ENCODE measurements at places on chromosomes 1 and 21.

- no peak for DNase-seq
Observed at GRCh38 chr1:185565302-185565701, 168.9 kb upstream of the HMCN1 start.

GRCh38 chr1:165853528-165854075 lies 26.2 kb downstream of the UCK2 start:
- no peak for DNase-seq

DNA sequence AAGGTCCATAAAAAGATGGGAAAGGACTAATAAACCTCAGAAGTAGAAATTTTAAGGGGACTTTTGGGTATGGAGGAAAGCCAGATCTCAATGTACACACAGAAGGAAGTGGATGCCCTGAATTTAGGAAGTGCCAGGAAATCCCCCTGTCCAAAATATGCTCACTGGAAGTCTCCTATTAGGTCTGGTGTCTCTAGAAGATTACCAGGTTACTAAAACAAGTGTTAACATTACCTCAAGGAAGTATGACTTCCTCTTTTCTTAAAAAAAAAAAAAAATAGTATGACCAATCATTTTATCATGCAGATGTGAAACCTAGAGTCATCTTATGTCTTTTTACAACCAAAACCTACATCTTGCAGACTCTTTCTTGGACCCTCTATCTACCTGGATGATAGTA lies 30.7 kb downstream of the CD58 start:
- no peak for DNase-seq

DNA sequence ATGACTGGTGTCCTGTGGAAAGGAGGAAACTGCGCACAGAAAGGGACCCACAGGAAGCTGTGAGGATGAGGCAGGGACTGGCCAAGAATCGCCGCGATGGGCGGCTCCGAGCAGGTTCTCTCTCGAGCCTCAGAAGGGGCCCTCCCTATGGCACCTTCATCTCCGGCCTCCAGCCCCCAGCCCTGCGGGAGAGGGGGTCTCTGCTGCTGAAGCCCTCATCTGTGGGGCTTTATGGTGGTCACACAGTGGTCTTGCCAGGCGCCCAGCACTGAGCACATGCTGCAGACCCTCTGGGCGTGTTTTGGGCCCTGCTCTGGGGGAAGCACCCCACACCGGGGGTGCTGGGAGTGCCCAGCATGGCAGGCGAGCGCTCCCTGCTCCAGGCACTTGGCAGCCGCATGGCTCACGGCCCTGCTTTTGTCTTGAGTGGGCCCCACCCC lies 86.6 kb upstream of the ACTRT2 start:
- DNase-seq: no peak

GRCh38 chr1:67429528-67430357 lies 459 bp downstream of the SERBP1 start:
- DNase-seq: peak; percentile 17

GRCh38 chr1:51324251-51325010 lies 5.9 kb downstream of the TTC39A start:
- no peak for DNase-seq

- no peak for DNase-seq
Observed at GRCh38 chr1:160975026-160975425, 20.4 kb upstream of the ITLN2 start.

DNA sequence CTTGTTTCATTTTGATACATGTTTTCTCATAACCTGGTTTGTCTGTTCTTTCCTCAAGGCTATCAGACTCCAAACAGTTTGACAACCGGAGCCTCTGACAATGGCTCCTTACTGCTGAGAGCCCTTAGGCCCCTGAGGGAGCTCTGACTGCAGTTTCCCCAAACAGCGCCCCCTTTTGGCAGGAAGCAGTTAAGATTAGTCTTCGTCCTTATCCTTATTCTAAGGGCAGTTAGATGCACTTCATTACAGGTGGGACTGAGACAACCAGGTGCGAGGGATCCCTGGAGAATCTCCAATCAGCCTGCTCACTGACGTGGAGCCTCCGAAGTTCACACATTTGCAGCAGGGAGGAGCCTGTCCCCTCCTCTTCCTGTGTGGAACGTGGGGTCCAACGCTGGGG lies 393.1 kb downstream of the BRINP3 start:
- no peak for DNase-seq

DNA sequence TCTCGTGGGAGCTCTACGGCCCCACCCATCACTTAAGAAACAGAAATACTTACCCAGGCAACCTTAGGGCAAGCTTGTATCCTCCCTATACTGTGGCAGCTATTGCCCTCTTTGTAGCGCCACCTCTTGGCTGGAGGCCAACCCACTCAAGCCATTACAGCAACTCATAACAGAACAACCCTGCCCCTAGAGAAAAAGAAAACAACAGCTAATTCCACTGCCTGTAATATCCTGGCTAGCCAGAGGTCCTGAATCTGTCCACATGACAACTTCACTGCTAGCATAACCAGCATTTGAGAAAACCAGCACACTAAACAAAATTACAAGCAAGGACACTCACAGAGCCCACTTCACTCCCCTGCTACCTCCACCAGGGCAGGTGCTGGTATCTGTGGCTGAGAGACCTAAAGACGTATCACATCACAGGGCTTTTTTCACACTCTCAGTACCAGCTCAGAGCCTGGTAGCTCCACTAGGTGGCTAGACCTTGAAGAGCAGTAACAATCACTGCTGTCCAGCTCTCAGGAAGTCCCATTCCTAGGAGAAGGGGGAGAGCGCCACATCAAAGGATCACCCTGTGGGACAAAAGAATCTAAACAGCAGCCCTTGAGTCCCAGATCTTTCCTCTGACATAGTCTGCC lies 14.5 kb upstream of the MX1 start:
- DNase-seq: no peak

DNA sequence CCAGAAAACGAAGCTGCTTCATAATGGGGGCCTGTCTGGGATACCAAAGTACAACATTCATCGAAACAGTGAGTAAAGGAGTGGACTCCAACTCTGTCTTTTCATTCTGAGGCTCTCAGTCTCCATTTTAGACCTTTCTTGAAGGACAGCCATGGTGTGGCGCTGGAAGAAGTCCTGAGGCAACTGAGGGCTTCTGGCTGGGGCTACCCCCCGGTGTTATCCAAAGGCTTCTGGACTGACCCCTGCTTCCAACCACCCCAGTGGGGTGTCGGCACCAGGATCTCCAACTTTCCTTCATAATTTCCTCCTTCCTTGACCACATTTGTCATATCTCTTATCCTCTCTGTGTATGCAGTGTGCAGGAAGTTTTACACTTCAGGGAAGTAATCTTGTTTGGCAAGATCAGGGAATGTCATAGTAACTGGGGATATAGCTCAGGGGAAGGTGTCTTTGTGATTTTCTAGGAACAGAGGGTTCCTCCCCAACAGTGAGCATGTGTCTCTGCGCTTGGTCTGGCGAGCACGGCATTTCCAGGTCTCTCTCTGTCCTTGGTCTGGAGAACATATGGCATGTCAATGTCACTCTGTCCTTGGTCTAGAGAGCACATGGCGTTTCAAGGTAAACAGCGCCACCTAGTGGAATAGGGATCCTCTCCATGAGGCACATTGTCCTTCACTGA lies 19.4 kb upstream of the BSDC1 start:
- DNase-seq: peak; percentile 57

DNA sequence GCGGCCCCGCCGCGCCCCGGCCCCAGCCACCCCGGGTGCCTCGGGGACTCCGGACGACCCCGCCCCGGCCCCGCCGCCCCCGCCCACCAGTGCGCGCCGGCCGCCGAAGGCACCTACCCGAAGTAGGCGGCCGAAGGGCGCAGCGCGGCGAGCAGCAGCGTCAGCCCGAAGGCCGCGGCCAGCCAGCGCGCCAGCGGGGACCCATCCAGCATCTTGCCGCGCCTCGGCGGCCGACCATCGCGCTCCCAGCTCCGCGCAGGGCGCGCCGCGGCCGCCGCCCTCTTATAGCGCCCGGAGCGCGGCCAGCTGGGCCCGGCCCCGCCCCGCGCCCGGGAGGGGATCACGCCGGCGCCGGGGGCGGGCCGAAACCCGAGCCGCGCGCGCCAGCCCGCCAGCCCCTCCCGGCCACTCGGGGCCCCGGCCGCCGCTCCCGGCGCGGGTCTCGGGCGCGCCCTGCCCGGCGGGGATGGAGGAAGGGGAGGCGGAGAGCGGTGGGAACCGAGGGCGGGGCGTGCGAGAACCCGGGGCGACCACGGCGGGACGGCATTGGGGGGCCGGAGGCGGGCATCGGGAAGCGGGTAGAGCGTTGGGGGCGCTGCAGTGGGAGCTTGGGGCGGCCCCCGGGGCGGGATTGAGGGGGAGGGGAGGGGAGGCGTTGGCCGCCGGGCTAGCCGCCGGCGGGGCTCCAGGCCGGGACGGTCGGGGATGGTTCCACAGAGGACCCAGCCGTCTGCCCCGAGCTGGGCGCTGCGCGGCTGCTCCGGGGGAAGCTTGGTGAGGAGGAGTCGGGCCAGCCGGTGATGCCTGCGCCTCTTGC lies at the start of gene WNT9A:
TSS of gene WNT9A (minus strand) at position 257 of the 817 bp plus-strand sequence. CDS start at position 212, 45 bp downstream.
- peak; percentile 68 for DNase-seq

DNA sequence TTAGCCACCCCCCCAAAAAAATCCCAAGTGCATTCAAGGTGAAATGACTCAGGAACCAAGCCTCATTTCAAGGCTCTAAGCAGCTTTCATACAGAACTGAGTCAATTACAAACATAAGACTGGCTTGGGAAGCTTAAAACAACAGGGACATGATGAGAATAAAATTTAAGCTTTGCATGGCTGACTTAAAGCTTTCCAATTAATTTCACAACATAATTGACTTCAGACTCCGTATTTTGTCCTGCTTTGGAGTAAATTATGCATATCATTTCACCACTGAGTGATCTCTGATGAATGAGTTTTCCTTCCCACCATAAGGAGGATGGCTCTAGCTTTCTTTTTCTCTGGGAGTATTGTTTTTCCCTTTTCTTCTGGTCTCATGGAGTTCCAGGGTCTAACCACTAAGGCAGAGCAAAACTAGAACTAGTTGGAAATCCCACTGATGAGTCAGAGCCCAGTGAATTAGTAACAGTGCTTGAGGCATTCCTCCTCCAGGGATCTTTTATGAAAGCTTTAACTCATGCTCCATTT lies 72.8 kb downstream of the XCL2 start:
- DNase-seq: no peak

DNA sequence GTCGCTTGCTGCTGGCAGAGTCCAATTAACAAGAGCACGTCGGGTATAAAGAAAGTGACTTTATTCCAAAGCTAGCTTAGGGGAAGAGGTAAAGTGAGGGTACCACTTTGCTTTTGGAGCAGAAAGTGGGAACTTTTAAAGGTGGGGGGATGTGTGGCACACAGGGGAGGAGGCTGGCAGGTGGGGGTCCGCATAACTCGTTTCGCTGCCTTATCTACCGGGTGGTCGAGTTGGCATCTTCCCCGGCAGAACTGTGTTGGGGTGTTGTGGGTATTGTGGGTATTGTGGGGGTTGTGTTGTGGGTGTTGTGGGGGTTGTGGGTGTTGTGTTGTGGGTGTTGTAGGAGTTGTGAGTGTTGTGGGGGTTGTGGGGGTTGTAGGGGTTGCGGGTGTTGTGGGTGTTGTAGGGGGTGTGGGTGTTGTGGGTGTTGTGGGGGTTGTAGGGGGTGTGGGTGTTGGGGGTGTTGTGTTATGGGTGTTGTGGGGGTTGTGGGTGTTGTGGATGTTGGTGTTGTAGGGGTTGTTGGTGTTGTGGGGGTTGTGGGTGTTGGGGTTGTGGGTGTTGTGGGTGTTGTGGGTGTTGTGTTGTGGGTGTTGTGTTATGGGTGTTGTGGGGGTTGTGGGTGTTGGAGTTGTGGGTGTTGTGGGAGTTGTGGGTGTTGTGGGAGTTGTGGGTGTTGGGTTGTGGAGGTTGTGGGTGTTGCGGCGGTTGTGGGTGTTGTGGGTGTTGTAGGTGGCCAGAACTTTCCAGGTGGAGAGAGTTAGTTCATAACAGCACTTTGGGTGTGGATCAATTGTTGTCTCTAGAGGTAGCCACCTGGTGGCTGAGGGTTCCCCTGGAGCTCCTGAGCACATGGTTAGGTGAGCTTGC lies 52.7 kb downstream of the AGPAT3 start:
- no peak for DNase-seq

GRCh38 chr1:13667691-13668090 lies 32.3 kb upstream of the PRDM2 start:
- DNase-seq: no peak

DNA sequence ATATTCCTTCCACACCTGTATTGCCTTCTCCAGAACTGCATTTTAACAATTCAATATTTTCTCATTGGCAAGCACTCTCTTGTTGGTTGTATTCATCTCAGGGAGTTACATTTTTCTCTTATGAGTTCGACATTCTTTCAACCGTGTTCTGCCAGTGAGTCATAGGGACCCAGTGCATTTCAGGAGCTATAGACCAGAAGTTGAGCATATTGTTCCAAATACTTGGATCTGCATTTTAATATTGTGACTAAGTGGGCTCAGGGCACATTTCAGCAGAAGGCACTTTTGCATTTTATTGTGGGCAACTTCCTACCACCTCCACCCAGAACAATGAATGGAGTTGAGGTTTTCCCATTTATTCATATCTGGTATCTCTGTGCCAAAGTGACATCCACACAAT lies 132.8 kb downstream of the TNFSF18 start:
- no peak for DNase-seq

DNA sequence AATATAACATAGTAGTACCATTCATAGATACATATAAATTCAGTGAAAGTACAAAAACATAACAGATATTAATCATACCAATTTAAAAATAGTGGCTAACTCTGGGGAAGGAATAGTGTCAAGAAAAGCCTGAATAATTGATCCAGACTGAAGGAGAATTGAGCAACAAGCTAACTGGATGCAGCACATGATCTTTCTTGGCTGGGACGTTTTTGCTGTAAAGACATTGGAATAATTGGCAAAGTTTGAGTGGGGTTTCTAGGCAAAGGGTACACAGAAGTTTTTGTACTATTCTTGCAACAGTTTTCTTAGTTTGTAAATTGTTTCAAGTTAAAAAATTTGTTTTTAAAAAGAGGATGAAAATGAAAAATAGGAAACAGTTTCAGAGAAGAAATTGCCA lies 2.6 kb upstream of the SH3GLB1 start:
- no peak for DNase-seq

- DNase-seq: no peak
Observed at GRCh38 chr1:226579781-226580323, 31.3 kb downstream of the STUM start.

DNA sequence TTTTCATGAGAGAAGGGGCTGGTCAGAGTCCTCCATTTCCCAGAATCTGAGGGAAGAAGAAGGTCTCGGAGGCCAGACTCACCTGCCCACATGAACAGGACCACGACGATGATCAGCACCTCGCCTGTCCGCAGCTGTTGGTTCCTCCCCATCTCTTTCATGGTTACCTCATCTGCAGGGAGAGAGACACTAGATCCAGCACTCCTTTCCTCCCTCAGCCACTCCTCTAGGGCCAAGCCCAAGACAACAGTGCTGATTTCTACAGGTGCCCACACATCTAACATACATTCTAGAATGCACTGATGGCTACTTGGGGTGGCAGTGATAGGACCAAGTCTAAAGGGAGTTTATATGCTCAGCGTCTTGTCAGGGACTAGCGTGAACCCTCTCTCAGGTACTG lies 3.0 kb downstream of the FNDC5 start:
- DNase-seq: no peak
